ENCODE measurements at places on chromosomes 2 and 18.

DNA sequence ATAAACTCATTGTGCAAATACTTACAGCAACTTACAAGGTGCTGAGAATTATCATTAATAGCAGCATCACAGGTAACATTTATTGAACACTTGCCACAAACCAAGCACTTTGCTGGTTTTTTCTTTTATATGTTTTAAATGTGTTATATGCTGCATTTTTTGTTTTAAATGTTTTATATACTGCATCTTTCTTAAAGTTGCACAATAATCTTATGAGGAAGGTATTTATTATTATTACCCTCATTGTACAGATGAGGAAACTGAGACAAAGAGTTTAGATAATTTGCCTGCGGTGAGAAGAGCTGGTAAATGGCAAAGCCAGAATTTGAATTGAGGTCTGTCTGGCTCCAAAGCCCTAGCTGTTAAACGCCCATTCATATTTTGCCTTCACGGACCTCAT is 52.2 kb upstream of the RIOK3 start:
- DNase-seq, result no peak

DNA sequence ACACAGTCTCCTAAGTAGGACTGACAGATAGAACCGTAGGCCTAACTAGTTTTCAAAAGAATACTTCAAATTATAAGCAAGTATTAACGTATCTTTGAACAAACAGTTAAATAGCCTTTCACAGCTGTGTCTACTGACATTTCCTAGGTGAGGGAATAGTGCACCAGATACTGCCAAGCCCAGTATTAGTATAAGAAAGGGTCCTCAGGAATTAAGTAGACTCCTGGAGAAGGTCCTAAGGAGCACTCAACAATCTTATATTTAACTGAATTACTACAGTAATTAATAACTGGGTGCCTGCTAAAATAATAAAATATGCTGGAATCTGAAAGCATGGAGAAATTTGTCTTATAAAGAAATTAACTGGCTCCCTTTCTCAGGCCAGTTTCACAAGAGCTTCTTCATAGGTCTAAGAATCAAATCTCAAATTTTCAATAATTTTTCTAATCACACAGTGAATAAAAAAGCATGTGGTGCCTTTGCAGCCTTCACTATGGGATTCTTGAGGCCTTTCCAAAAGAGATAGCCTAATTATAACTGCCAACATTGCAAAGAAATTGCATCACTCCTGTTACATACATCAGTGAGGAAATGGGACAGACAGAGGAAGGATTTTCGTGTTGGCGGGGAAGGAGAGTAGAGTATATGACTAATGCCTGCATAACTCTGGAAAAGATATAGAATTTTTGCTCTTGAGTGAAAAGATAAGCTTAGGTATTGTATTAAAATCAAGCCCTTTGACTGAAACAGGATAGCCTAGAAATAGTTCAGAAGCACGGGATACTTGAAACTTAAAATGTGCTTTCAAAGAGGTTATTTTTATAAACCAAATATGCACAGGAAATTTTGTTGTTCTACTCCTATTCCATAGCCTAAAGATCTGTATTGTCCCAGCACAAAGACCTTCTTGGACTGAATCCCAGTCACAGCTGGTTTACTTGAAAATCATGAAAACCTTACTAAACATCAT is 228.6 kb upstream of the STK17B start:
- peak; percentile 93 for DNase-seq

DNA sequence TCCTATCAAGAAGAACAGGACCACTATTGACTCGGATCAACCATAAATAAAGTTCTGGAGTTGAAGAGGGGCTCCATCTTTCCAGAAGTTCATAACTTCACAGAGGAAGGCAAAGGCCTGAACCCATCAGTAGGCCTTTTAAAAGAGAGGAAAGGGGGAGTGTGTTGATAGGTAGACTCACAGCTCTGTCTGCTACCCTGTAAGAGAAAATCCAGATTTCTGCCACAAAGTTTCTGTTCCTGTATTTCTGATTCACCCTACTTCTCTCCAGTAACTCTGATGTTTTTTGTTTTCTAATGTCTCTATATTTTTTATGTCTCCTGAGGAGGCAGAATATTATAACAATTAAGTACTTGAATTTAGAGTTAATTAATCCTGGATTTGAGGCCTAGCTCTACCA is 564.0 kb downstream of the TNS1 start:
- DNase-seq, result no peak

DNA sequence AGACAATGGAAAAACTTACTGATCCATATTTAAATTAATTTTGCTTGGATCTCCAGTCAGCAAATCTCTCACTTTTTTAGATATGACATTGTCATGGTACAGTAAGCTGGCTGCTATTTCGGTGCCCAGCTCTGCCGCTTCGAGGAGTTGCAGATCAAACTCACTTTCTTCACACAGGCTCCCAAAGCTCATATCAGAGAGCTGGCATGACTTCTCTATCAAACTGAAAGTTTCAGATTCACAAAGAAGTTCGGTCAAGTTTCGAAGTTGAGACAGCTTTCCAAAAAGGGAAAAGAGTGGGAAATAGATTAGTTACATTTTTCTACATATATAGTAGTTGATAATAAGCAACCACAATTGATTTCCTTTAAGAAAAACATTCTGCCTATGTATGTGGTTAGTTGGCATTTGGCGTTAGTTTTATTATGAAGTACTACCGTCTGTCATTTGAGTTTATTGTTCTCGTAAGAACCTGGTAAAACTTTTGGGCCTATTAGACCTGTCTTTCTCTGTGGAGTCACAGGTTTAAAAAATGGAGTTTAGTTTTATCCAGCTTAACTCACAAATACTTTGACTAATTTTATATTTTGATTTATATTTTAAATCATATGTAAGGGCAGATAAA is 118.8 kb downstream of the ABCA12 start:
- no peak for DNase-seq

DNA sequence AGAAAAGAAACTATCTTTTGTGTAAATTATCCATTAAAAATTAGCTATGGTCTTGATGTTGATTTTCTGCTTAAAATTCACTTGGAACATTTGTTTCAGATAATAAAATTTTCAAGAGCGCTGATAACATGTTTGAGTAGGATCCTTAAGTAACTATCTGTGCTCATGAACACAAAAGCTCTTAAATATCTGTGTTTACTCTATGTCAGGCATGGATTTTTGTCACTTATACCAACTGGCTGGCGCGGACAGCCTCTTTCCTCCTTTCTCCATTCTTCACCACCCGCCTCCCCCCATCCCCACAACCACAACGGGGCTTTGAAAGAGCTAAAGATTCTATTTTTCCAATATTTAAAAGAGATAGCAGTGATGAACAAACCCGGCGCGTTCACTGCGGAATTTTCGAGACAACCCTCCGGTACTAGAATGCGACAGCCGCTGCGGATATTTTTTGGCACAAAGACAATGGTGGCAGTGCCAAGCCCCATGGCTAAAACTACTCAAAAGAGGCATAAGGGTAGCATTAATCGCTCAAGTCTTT is 181.5 kb downstream of the TCF4 start:
- no peak for DNase-seq

GRCh38 chr2:64586883-64587481 is 62.9 kb downstream of the AFTPH start:
- DNase-seq, result peak; percentile 10

DNA sequence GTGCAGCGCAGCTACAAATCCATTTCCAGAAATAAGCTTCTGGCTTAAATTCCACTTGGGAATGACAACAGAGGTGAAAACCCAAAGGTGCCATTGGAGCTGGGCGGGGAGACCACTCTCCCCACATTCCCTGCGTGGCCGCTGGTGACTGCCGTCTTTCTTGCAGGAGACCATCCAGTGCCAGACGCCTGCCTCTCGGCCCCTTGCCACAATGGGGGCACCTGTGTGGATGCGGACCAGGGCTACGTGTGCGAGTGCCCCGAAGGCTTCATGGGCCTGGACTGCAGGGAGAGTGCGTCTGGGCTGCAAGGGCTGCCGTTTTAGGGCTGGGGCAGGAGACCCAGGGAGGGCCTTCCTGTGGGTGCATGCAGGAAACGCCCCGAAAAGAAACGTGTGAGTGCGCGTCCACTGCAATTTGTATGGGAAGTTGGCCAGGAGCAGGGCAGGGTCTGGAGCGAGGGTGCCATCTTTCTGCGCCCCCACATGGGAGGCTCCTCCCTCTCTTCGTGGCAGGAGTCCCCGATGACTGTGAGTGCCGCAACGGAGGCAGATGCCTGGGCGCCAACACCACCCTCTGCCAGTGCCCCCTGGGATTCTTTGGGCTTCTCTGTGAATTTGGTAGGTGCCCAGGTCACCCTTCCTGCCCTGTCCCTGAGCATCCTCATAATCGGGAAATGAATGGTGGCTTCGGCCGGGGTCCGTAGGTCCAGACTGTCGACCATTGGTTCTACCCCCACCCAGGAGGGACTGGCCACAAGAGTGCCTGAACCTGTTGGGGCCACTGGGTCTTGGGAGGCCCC is 49.9 kb downstream of the SNED1 start:
- no peak for DNase-seq

DNA sequence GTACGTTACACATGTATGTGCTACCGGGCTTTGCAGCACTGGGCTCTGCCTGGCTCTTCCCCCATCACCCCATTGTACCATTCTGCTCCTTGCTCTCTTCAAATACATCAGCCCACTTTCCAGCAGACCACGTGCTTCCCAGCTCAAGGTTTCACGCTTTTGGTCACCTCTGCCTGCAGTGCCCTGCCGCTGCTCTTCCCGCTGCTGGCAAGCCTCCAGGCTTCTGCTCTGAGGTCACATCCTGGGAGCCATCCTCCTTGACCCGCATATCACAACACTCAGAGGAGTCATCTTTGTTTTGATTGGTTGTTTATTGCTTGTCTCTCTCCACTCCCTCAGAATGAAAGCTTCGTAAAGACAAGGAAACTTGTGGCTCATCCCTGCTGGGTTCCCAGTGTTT is 34.1 kb downstream of the KIF5C start:
- no peak for DNase-seq

- DNase-seq, result no peak
Observed at GRCh38 chr2:74862020-74862964, 28.4 kb downstream of the HK2 start.

DNA sequence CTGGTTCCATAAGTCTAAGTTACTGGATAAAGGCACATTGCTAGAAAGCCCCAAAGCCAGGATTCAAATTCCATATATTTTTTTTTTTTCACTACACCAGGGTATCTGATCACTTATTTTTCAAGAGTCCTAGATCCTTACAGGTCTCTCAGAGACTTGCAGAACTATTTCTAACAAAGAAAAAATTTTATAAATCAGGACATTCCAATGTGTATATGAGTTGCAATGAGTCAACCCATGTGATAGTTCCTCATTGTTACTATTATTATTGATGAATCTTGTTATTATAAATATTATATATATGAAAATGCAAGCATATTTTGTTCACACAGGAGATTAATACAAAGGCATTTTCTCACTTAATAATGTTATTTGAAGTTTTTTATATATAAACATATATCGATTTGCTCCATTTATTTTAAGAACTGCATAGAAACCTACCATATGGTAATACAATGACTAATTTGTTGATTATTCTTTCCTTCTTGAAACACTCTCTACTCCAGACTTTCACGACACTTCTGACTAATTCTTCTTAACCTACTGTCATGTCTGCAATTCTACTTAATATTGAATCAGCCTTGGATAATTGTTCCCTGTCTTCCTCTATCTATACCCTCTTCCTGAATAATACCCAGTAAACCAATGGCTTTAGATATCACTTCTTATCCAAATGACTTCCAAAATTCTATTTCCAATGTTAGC is 968.4 kb upstream of the NRXN1 start:
- DNase-seq, result no peak

DNA sequence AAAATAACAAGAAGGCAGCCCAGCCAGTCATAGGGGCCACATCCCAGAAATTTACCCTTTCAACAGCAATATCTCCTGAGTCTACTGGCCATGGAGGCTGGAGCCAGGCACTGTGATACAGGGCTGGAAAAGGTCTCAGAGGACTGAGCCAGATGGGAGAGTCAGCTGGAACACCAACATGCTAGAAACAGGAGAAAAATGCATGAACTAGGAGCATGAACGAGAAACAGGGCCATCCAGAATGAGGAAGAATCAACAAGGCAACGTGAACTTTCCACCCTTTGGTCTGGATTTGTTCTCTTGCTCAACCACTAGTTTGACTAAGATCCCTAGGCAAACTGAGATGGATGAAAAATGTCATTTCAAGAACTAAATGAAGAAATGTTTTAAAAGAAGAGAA is 13.1 kb downstream of the PID1 start:
- no peak for DNase-seq

GRCh38 chr2:143717053-143717452 is 587.8 kb downstream of the ARHGAP15 start:
- no peak for DNase-seq

DNA sequence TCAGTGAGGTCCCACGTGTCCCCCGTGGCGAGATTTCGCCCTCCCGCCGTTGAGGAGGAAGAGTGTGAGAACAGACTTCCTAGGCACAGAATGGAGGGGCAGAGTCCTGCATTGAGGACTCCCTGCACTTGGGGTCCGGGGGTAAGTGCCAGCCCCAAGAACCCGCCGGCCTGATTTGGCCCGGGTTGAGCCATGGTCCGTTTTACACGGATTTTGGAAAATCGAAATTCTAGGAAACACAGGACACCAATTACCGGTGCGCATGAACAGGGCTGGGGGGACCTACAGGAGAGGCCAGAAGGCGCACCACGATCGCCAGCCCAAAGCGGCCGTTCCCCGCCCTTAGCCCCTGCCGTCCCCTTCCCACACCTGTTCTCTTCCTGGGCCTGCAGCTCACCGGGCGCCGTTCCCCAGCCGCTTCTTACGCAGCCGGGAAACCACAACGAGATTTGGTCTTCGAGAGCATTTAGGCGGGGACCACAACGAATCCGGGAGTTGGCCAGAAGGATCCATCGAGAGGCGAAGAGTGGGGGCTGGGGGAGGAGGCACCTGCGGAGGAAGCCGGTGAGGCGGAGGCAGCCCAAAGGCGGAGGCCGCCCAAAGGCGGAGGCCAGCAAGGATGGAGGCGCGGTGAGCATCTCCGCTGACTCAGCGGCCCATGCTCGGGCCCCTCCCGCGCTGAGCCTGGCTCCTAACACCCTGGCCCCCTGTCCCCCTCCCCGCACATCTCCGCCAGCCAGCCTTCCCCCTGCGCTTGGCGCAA is 464 bp upstream of the TLX2 start:
- DNase-seq, result no peak

DNA sequence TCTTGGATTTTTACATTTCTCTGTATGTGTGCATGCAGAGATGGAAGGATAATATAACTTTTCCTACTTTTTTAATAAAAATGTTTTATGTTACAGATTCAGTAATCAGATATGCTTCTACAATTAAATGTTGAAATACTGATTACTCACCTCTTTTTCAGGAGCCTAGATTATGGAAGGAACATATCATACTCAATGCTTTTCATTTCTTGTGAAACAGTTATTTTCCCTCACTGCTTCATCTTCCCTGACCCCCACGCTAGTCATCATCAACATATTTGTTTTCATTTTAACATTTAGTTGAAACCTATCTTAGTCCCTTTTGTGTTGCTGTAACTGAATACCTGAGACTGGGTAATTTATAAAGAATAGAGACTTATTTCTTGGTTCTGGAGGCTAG is 190.7 kb downstream of the WDR7 start:
- no peak for DNase-seq

- DNase-seq, result peak; percentile 51
Observed at GRCh38 chr2:40240070-40240469, 211.8 kb downstream of the SLC8A1 start.
